ENCODE measurements at places on chromosomes 2 and 18. TPM values are rescaled to one million over a fixed set of nuclear protein-coding genes. Genes with fewer than 3 reads are reported as not detected.

GRCh38 chr18:48802543-48803290, 148.0 kb downstream of the SMAD7 start:
- no peak for DNase-seq

- DNase-seq = no peak
These were observed 338.3 kb upstream of the NT5C1B start for GRCh38 chr2:18927525-18928232.

- DNase-seq = peak; percentile 35
These were observed 68.4 kb downstream of the TWIST2 start for GRCh38 chr2:238916176-238916874.

The PRKD3 gene
- 68.0 TPM for total RNA-seq

The TGOLN2 gene
- 124 TPM for total RNA-seq

The ASB1 gene
- total RNA-seq = 27.9 TPM

DNA sequence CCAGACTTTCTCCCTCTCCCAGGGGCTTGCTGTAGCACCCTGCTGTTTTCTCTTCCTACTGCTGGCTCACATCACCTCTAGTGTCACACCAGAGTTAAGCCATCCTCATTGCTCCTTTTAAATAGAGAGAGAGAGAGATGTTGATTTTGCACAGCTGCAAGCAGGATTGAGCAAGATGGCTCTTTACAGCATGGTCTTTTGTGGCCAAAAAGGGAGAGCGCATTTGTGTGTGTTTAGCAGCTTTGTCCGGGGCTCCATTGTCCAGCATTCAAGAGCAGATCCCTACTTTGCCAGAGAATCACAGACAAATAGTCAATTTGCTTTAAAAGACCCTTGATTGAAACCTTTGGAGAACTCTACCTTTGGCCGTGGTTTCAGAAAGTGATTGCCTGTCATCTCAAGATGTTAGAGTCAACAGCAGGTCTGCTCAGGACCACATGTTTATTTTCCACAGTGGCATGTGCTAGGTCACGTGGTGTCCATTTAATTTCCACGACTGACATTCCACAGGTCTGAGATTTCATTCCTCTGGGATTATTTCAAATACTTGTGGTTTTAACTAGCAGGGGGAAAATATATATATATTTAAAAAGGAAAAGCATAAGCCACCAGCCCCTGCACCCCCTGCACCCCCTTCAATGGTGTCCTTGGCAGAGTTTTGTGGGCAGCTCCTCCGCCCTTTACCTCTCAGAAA, 359.9 kb upstream of the SLC14A2 start:
- peak; percentile 90 for DNase-seq

The PPIL3 gene
- 45.2 TPM for total RNA-seq

- no peak for DNase-seq
These were observed 899 bp downstream of the RAX start for GRCh38 chr18:59272221-59272888.

GRCh38 chr2:25483607-25484266, 142.0 kb upstream of the DNMT3A start:
- no peak for DNase-seq

DNA sequence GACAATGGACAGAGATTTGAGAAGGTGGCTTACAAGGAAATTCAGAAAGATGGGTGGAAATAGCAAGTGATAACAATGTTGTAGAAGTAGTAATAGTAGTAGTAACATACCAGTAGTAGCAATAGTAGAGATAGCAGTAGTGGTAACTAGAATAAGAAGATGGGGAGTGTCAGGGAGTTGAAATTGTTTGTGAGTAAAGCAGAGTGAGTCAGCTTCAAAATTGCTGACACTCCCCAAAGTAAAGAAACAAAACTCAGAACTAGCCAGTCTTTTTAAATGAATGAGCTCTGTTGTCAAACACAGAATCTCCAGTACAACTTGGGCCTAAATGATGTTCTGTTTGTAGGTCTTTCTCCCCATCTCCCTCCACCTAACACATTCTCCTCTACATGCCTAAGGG, 1040.9 kb downstream of the CBLN2 start:
- no peak for DNase-seq

The SYT4 gene
- not detected for total RNA-seq

DNA sequence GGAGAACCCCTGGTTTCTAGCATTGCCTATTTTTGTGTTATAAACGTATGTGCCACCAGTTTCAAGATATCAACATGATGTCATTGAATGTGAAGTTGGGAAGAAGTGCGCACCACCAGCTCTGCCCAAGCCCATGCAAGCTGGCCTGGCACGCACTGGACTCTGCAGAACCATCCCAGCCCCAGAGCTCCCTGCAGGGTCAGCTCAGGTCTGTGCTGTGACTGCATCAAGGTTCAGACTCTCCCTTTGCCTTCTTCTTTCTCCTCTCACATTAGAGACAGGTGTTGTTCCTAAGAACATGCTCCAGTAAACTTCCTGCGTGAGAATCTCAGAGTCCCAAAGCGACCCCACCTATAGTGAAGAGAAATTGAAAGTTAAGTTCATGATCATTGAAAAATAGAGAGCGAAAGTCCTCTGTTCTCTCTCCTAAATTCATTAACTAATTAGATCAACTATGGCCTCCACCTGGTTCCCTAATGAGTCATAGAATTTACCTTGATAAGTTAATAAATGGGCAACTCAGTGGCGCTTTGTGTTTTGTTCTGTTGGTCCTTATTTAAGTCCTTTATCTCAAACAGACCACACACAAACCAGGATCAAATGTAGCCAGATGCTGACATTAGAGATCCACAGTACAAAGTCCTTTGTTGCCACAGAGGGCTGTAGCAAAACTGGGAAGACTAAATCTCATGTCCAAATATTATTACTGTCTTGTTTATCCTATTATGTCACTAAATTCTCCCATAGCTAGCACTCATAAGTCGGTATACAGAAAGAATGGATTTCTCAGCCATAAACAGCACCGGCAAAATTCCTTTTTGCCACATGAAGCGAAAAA, 432.3 kb downstream of the STK39 start:
- peak; percentile 86 for DNase-seq

The KIF1A gene
- under 0.01 TPM for total RNA-seq

The NCKAP5 gene
- total RNA-seq = 1.8 TPM

The MTCL1 gene
- total RNA-seq = 44.5 TPM

DNA sequence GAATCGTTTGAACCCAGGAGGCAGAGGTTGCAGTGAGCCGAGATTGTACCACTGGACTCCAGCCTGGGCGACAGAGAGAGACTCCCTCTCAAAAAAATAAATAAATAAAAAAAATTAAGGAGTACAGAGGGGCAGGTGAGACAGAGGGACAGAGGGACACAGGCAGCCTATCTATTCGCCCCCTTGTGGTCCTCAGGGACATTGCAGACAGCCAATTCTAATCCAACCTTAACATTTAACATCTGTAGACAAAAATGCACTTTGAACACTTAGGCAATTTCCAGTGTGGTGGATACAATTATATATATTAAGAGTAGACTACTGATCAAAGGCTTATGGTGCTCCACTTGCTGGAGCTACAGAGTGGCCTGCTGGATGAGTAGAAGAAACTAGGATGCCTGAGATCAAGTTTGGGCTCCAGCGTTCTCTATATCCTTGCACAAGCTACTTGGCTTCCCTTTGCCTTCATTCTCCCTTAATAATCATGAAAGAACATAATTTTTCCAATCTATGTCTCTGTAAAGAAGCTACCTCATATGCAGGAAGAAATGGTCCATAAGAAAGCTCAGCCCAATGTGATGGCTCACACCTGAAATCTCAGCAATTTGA, 8.2 kb upstream of the SMARCAL1 start:
- DNase-seq = no peak

GRCh38 chr2:109128616-109129355, at the start of gene SH3RF3:
SH3RF3 (plus strand) TSS chr2:109129205.
- peak; percentile 93 for DNase-seq

GRCh38 chr2:69109255-69109654, 96.3 kb downstream of the ANTXR1 start:
- DNase-seq = no peak

The SH3BP4 gene
- 113 TPM for total RNA-seq

The SULT1C4 gene
- total RNA-seq = not detected

DNA sequence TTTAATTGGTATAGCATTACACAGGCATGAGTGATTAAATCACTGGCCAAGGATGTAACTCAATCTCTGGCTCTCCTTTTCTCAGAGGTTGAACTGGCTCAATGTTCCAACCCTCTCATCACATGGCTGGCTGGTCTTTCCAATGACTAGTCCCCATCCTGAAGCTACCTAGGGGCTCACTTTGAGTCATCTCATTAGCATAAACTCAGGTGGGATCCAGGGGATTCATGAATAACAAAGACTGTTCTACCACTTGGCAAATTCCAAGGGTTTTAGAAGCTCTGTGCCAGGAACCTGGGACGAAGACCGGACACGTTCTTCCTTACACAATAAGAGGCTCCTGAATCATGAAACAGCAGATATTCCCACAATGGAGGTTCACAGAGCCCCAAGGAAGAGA, 145.0 kb upstream of the SPATS2L start:
- DNase-seq = no peak

The NOL4 gene
- not detected for total RNA-seq

- no peak for DNase-seq
These were observed 202.1 kb upstream of the UBE2E3 start for GRCh38 chr2:180778291-180778690.

The SLC1A4 gene
- total RNA-seq = 47.7 TPM

GRCh38 chr2:56192664-56193305, 9.0 kb downstream of the CCDC85A start:
- no peak for DNase-seq

GRCh38 chr18:22624176-22624575, 206.5 kb upstream of the CTAGE1 start:
- no peak for DNase-seq

GRCh38 chr2:177161741-177162460, 50.7 kb upstream of the HNRNPA3 start:
- DNase-seq = peak; percentile 63
